Right ventricle myocardium inferior (tissue), 1 donor: ENCODE measurements at places on chromosomes 7 and 10. TPM values are rescaled to one million over a fixed set of nuclear protein-coding genes. Genes with fewer than 3 reads are reported as not detected.
A peak's percentile ranks its signal among the peaks of the same experiment; 100 is the strongest.

DNA sequence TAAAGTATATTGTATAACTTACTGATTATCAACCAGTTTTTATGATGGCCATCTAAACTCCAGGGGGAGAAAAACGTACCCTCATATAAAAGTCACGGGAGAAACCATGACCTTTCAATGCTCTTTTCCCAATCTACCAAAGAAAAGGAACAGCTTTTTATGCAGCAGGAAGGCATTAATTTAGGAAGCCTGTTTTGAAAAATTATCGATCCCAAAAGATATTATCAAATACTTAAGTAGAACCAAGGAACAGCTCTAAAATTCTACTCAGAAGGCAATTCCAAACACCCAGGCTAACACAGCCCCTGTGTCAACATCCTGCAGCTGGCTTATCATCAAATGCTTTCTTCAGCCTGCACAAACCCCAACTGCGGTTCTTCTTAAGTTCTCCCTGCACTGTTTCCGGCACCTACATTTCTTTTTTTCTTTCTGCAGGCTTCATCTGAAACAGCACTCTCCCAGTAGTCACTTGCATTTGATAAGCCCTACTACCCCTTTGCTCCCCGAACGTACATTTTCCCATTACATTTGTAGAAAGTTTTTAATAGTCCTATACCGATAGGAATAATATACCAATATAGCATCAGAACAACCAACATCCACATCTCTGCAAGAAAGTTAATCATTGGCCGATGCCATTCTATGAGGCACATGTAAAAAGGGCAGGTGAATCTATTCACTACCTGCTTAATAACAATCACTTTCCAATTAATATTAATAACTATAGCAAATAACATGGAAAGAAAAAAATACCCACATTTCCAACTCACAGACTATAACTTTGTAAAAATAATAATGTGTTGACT lies 47.9 kb downstream of the PIP4K2A start:
- no peak for DNase-seq

CREB5 gene
- total RNA-seq, result 4.8 TPM

GRCh38 chr10:6267941-6268340 lies 65.2 kb downstream of the PFKFB3 start:
- DNase-seq, result no peak

VAX1 gene
- not detected for total RNA-seq

GRCh38 chr10:7153750-7154149 lies 257.1 kb downstream of the SFMBT2 start:
- DNase-seq, result no peak

ABCB1 gene
- 4.5 TPM for total RNA-seq

TFEC gene
- total RNA-seq, result 1.6 TPM

DNA sequence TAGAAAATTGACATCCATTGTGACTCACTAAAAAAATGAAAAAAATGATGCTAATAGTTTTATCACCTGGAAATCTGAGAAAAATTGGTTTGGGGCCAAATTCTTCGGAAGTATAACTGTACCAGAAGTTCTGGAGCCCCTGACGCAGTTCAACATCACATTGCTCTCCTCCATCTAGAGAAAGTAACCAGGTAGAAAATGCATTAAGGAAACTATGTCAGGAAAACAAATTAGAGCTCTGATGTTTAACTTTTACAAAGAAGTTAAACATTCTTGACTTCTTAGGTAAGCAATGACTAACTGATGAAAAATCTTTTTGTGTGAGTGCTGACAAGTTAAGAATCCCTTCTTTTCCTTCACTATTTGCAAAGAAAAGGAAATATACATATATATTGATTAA lies 61.1 kb upstream of the TMEM196 start:
- no peak for DNase-seq

PURB gene
- 13.8 TPM for total RNA-seq

DNA sequence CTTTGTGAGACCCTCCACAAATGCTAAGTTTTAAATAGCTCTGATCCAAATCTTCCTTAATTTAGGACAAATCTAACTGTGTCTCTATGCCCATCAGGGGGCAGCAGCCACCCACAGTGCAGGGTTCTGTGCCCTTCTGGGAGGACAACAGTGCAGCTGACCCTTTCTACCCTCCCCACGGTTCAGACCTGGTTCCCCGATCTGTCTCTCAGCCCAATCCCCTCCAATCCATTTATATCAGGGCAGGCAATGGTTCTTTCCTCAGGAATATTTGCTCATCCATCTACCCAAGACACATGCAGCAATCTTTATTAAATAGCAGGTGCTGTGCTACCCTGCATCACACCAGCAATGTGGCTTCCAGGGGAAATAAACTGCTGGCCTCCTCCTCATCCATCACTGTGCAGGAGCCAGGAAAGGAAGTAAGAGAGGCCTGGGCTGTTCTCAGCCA lies 4.0 kb upstream of the RBM28 start:
- no peak for DNase-seq

ANKRD30A gene
- total RNA-seq, result not detected

GHRHR gene
- not detected for total RNA-seq

CPVL gene
- total RNA-seq, result 50.6 TPM

GRCh38 chr10:48478980-48479811 lies 125.7 kb downstream of the ARHGAP22 start:
- DNase-seq, result no peak

GJD4 gene
- total RNA-seq, result not detected

DNA sequence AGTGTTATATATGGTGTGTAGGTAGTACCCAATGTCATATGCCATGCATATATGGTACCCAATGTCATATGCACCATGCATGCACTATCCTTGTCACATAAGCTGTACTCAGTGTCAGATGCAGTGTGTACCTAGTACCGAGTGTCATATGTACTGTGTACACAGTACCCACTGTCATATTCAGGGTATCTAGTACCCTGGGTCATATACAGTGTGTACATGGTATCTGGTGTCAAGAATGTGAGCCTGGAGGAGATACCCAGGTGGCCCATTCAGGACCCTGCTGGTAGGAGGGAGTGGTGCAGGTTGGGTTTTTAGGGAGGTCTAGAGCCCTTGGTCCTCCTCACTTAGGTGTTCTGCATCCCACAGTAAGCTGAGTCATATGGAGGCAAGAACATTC lies 1.8 kb downstream of the ZMYND11 start:
- DNase-seq, result no peak

DNA sequence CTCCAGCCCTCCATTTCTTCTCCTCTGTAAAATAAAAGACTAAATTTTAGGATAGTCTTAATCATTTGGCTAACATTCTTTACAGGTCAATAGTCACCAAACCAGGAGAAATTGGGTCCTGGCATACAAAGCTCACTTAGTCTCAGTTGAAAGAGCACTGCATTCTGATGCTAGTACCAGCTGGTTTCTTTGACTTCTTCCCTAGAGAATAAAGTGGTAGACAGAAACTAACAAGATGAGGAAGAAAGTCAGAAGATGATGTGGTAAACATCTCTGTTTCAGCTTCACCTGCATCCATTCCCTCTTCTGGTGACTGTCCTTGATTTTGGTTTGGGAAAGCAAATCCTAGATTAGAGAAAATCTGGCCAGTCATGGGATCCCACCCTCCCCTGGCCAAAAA lies 37.2 kb downstream of the NKX2-3 start:
- DNase-seq, result no peak

DNA sequence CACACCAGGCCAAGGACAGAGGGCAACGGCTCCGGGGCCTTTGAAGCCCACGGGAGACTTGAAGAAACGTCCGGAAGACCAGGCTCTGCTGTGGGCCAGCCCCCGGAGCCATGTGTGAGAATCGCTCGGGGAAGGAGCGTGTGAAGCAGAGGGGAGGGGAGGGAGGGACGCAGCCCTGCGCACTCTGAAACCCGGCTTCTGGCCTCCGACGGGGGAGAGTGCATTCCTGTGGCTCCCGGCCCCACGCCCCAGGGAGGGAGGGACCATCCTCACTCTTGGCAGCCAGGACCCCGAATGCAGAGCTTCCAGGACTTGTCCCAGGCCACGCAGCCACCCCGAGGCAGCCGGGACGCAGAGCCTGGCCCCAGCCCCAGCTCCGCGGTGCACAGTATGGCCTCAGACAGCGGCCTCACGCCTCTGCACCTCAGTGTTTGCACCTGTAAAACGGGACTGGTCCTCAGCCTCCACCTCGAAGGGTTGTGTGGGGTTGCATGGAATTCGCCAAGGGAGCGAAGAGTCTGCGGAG lies 67.4 kb downstream of the PDGFA start:
- DNase-seq, result no peak

DNA sequence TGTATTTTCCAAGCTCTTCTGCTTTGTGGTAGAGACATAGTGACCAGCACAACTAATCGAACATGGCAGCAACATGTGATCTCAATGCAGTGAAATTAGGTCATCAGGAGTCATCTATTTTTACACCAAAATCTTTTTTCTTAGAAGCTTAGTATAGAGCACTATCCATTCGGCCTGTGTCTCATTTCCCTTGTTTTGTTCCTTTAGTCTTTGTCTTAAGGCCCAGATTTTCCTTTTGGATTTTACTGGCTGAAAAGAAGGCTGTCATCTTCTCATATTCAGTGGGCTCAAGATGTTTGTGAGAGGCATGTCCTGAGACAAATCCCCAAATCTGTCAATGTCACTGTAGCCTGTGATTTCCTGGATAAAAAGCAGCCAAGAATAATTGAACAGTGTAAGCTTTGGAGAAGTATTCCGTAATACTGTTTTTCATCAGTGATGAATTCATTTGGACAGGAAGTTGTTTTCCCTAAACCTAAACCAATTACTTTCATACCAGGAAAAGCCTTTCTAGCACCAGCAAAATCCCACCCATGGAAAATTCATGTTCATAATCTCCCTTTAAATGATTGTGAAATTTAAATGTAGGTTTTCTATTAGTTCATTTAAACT lies 55.2 kb downstream of the MAGI2 start:
- no peak for DNase-seq

- DNase-seq, result no peak
These were observed 75.3 kb downstream of the LRRC17 start for GRCh38 chr7:102988088-102988487.

DNA sequence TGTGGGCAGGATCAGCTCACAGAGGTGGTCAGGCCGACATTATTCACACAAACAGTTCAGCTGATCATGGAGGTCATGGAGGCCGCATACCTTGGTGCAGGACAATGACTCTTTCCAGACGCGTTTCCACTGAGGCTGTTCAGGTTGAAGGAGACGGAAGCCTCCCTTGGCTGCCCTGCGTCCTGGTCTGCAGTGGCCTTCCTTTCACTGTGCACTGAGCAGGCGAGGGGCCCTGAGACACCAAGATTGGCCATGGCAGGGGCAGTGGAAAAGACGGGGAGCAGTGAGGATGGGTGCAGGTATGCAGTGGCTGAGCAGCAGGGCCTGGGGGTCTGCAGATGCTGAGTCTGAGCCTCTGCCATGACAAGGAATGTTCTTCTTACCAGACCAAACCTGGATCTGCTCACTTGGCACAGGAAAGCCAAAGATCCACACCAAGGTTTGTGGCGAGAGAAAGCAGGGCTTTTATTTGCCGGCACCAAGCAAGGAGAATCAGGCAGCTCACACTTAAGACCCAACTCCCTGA lies 263.3 kb downstream of the GLRX3 start:
- peak; percentile 18 for DNase-seq

DNA sequence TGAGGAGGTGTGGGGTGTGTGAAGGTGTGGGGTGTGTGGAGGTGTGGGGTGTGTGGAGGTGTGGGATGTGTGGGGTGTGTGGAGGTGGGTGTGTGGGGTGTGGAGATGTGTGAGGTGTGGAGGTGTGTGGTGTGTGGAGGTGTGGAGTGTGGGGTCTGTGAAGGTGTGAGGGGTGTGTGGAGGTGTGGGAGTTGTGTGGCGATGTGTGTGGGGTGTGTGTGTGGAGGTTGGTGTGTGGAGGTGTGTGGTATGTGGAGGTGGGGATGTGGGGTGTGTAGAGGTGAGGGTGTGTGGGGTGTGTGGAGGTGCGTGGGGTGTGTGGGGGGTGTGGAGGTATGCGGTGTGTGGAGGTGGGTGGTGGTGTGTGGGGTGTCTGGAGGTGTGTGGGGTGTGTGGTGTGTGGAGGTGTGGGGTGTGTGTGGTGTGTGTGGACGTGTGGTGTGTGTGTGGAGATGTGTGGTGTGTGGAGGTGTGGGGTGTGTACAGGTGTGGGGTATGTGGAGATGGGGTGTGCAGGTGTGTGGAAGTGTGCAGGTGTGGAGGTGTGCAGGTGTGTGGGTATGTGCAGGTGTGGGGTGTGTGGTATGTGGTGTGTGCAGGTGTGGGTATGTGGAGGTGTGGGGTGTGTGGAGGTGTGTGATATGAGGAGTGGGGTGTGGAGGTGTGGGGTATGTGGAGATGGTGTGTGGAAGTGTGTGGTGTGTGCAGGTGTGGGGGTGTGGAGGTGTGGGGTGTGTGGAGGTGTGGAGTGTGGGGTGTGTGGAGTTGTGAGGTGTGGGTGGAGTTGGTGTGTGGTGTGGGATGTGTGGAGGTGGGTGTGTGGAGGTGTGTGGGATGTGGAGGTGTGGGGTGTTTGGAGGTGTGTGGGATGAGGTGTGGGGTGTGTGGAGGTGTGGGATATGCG lies 34.5 kb downstream of the SPDYE17 start:
- DNase-seq, result no peak

DNA sequence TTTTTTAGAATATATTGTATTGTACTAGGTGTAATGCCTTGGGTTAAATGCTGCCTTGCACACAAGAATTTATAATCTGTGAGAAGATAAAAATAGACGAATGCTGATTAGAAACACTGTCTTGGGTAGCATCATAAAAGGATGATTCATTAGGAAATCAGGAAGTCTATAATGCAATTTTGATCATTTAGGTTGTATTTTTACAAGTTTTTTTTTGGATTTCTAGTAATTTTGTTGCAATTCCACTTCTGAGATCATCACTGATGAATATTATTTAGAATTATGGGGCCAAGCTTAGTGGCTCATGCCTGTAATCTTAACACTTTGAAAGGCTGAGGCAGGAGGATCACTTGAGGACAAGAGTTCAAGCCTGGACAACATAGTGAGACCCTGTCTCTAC lies 29.6 kb downstream of the WBP1L start:
- no peak for DNase-seq

DNA sequence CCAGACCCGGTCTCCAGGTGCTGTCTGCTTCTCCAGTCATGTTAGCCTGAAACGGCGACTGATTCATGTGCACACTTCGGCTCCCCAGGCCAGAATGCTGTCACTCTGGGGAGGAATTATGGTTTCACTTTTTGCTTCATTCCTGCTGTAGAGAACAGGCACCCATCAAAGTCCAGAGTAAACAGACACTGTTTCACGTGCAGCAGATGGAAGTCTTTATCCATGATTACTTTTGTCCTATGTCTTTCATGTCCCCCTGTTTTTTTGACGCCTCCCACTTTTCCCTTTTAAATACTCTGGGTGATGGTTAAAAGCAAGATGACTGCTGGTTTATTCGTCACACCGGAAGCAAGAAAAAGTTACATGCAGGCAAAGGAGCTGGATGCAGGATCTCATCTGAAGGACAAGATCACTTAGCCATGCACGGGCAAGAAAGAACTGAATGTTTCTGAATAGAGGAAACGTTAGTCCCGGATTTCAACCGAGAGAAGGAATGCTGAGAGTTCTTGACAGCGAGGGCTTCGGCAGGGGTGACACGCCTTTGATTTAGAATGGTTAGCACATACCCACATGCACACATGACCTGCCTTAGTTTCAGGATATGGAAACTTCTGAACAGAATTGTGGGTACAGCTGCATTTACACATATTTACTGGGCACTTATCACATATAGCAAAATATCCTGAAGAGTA lies 250.0 kb upstream of the KLF6 start:
- DNase-seq, result no peak

VIPR2 gene
- total RNA-seq, result 17.0 TPM

RFC2 gene
- total RNA-seq, result 12.4 TPM

TFPI2 gene
- total RNA-seq, result 2.4 TPM
